CD14-positive monocyte (primary cell): ENCODE measurements at places on chromosomes 7 and 10. TPM values are rescaled to one million over a fixed set of nuclear protein-coding genes. Genes with fewer than 3 reads are reported as not detected.

GRCh38 chr10:67812007-67812406 is 26.0 kb downstream of the DNAJC12 start:
- H3K27ac ChIP-seq = no peak overlapping the region
- no peaks in the 10 kb centered on the region for H3K27me3 ChIP-seq
- H3K4me3 ChIP-seq = no peak overlapping the region
- DNase-seq = no peak

- no peak overlapping the region for H3K4me3 ChIP-seq
- H3K27me3 ChIP-seq = no peaks in the 10 kb centered on the region
Measured at GRCh38 chr10:114359041-114359952, 45.0 kb downstream of the AFAP1L2 start.

Gene AUTS2
- polyA plus RNA-seq = 0.08 TPM

Gene IKZF1
- 80.2 TPM for polyA plus RNA-seq

- DNase-seq = no peak
- H3K36me3 ChIP-seq = no peaks in the 10 kb centered on the region
- no peak overlapping the region for H3K4me3 ChIP-seq
- H3K27ac ChIP-seq = no peak overlapping the region
Measured at GRCh38 chr7:86925221-86925620, 134.2 kb downstream of the ELAPOR2 start.

Gene UTF1
- polyA plus RNA-seq = 0.48 TPM

DNA sequence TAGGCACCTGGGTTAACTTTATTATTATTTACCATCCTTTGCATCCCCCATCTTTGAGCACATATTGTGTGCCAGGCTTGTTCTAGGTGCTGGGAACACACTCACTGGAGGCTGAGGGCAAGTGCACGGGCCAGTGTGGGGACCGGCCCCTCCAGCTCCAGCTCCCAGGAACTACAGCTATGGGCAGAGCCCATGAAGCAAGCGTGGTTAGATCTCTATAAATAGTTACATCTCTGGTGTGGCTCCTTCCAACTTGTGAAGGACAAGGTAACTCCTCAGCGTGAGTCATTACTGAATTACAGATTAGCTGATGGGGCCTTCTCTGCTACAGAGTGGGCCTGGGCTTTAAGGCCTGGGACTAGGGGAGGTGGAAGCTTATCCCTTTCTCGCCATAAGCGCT is 583.5 kb downstream of the SDK1 start:
- no peak for DNase-seq
- no peak overlapping the region for H3K4me3 ChIP-seq
- no peak overlapping the region for H3K27ac ChIP-seq
- H3K27me3 ChIP-seq = no peaks in the 10 kb centered on the region

DNA sequence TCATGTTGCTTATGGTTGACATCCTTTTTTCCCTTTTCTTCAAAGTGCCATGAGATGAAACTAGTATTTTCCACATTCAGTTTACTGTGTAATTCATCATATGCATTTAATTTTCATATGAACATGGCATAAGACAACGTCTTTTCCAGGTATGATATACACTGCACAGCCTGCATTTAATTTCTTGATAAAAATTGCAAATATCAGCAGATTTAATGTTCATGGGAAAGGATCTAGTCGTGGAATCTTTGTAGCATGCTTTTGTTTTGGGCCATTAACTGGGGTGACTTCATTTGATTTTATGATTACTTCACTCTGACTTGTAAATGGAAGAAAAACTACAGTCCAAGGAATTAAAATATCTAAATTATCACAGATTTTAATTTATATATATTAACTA is 837.3 kb downstream of the IPMK start:
- H3K27ac ChIP-seq = no peak overlapping the region
- no peak for DNase-seq
- H3K27me3 ChIP-seq = no peaks in the 10 kb centered on the region
- H3K36me3 ChIP-seq = no peaks in the 10 kb centered on the region
- H3K4me3 ChIP-seq = no peak overlapping the region

Gene KNDC1
- 0.22 TPM for polyA plus RNA-seq

- no peaks in the 10 kb centered on the region for H3K4me1 ChIP-seq
- DNase-seq = no peak
- no peak overlapping the region for H3K4me3 ChIP-seq
- no peaks in the 10 kb centered on the region for H3K27me3 ChIP-seq
- H3K27ac ChIP-seq = no peak overlapping the region
Measured at GRCh38 chr10:2335626-2336025, 598.3 kb upstream of the ADARB2 start.
